Activated T-helper 1 cell treated with anti-CD3 and anti-CD28 coated beads, Interleukin-2, amount 50 U/mL, for 16 hours (primary cell): ENCODE measurements at places on chromosomes 3 and 15.

DNA sequence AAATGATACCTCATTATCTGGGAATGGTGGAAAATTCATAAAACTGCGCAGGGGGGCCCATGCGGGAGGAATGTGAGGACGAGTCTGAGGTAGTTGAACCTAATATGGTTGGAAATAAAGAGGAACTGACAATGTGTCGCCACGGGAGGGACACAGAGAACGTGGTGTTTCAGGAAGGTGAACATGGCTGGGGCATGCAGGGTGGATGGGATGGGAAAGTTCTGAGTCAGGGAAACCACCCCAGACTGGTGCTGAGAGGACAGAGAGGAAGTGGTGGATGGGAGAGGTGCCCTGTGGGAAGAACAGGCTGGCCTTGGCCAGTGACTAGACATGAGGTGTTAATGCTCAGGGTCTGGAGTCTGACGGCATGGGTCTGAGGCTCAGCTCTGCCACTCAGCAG lies 137.1 kb upstream of the WNT5A start:
- DNase-seq, result no peak

DNA sequence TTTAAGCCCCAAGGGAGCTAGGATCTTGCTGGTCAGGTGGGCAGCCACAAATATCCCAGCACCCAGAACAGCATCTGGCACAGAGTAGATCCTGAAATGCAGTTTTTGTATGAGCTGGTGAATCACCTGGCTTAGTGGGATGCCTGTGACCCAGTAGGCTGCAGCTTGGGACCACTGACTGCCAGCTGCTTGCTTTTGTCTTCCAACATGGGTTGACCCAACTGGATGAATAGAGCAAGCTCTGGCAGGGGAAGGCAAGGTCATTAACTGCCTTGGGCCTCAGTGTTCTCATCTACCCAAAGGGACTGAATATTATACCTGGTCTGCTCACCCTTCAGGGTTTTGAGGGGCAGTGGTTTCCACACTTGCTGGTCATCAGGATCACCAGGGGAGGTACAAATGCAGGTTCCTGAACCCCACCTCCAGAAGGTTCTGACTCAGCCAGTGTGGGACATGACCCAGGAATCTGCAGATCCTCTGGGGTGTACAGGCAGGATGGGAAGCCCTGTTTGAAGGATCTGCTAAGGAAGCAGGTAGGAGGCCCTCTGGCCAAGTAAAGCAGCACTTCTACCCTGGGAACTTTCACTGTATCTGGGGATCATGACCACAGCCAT lies 55.4 kb downstream of the ITGA11 start:
- no peak for DNase-seq

GRCh38 chr3:194212161-194212844 lies 76.4 kb downstream of the HES1 start:
- no peak for DNase-seq

GRCh38 chr3:127483902-127484591 lies 106.5 kb downstream of the TPRA1 start:
- no peak for DNase-seq

GRCh38 chr3:133669949-133670524 lies 8.3 kb upstream of the TOPBP1 start:
- DNase-seq, result no peak

DNA sequence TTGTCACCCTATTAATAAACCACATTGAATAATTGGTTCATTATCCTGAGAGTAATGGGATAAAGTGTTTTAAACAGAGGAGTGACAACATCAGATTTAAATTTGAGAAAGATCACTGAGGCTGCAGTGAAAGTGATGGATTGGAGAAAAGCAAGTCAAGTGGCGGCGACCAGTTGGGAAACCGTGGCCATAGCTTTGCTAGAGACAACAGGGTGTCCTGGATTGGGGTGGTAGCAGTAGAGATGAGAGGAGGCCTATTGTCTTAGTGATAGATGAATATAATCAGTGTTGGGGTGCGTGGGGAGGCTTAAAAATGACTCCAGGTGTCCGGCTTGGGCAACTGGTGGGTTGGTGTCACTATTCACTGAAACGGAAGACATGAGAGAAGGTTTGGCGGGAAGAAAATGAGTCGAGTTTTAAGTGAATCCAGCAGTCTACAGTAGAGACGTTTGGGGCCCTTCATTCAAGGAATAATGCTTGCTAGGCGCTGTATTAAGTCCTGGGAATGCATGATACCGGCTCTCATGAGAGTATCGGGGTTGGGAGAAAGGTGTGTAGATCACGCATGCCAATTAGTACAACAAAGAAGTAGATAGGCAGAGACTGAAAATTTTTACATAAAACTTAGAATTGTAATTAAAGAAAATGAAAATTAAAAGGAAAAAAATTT lies 819 bp downstream of the NEK4 start:
- DNase-seq, result no peak

- DNase-seq, result no peak
Measured at GRCh38 chr3:14880447-14881106, 61.8 kb downstream of the FGD5 start.

- DNase-seq, result no peak
Measured at GRCh38 chr3:147418808-147419701, 9.9 kb downstream of the ZIC1 start.

- DNase-seq, result no peak
Measured at GRCh38 chr3:123663977-123664376, 79.1 kb upstream of the HACD2 start.
